ENCODE measurements at places on chromosomes 11 and 22.
A peak's percentile ranks its signal among the peaks of the same experiment; 100 is the strongest.

DNA sequence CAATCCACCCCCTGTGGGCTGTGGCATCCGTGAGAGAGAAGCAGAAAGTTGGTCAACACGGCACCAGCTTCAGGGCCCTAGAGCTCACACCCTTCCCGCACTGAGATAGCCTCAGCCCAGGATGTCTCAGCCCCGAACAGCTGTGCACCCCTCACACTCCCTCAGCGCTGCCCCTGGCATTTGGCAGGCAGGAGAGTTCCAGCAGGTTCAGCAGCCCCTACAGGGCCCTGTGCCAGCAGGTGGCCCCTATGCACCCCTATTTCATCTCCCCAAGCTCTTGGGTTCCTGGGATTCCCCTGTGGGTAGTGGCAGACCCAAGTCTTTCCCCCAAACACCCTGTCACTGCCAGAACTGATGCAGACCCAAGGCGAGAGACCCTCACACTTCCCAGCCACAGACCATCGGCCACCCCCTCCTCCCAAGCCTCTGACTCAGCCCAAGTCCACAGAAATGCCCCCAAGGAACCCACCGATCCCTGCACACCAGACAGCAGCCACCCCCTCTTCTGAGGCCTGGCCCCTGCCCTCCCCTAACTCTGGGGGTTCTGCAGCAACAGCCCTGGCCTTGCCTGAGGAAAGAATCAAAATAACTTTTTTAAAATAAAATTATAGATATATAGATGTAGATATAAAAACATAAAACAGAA lies 183.6 kb downstream of the IGLL1 start:
- DNase-seq, result no peak

- DNase-seq, result no peak
These were observed 4.9 kb downstream of the MSANTD4 start for GRCh38 chr11:106017093-106017492.

DNA sequence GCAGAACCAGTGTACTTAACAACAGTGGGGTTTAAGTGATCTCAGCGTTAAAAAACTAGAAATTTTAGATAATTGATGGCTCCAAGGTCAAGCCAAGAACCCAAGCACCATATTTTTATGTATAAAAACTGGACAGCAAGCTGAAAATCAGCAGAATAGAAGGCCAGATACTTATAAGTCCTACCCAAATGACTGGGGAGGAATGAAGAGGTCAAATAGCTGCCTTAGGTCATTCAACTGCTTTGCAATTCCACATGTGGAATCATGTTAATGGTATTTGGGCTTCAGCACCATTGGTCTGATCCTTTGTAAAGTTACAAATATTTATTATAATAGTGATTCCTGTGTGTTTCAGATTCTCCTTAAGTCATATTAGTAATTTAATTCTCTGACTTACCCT lies 108.4 kb downstream of the FAT3 start:
- DNase-seq, result no peak

DNA sequence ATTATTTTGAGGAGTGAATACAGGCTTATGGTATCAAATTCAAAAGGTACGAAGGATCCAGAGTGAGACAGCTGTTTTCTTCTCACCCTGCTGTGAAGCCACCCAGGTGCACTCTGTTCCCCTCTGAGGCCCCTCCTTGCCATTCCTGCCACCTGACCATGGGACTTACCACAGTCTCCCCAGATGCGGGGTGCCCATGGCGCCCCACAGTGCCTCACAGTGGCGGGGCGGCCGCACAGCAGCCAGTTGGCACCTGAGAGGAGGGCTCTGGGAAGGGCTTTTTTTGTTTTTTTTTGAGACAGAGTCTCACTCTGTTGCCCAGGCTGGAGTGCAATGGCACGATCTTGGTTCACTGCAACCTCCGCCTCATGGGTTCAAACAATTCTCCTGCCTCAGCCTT lies 151.7 kb downstream of the CEP164 start:
- no peak for DNase-seq

- no peak for DNase-seq
These were observed 4.8 kb upstream of the ELFN2 start for GRCh38 chr22:37431801-37432707.

DNA sequence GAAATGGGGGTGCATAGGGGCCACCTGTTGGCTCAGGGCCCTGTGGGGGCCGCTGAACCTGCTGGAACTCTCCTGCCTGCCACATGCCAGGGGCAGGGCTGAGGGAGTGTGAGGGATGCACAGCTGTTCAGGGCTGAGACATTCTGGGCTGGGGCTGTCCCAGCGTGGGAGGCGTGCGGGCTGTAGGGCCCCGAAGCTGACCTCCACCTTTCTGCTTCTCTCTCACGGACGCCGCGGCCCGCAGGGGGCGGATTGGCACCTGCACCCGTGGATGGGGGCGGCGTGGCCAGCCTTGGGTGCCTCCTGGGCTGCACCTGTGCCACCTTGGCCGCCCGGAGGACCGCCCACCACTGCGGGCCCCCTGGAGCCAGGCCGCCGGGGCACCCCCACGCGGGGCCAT lies 4.1 kb downstream of the CCDC188 start:
- no peak for DNase-seq

DNA sequence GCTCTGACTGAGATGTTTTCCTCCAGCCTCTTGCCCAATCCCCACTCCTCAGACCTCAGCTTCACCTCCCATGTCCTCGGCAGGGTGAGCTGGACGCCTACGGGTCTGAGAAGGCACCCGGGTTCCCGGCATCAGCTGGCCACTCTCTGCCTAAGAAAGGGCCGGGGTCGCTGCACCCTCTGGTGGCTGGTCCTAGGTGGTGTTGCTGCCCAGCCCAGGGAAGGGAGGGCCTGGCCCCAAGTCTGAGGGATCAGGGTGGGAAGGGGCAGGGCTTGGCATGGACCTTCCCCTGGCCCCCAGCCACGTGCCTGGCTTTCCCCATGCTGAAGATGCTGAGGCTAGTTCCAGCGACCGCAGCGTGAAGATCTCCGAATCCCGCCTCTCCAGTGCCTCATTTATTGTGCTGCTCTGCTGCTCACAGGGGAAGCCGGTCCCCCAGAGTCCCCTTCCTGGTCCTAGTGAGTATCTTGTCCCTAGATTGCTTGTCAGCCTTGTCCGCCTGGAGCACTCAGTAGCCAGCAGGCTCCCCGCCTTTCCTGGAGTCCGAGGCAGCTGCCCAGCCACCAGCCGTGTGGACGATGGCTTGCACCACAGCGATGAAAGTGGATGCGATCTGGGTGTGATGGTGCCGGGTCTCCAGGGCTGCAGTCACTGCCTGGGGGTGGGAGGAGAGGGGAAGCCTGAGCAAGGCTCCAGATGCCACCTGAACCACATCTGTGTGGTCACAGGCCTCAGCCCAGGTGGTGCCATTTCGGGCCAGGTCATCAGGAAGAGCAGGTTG lies 2.9 kb upstream of the GGT5 start:
- DNase-seq, result peak; percentile 53

GRCh38 chr22:35172442-35172841 lies 84.9 kb upstream of the HMGXB4 start:
- no peak for DNase-seq

GRCh38 chr22:35148866-35149548 lies 83.0 kb downstream of the ISX start:
- no peak for DNase-seq

DNA sequence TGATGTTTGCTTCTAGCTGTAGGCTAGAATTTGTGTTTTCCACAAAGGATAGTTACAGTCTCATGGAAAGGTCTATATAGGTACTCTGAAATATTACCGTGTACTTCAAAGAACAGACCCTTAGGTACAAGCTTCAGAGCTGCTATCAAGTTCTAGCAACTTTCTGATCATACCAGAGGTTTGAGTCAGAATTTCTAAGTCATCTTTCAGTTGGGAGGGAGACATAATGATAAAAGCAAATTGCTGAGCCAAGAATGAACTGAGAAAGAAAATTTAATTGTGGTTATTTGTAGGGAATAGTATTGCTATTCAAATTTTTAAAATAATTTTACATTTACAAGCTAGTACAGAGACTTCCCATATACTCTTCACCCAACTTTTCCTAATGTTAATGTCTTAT lies 19.9 kb upstream of the ME3 start:
- no peak for DNase-seq

GRCh38 chr11:122758974-122759373 lies 79.3 kb upstream of the CRTAM start:
- no peak for DNase-seq

GRCh38 chr11:83713708-83714107 lies 427.5 kb upstream of the CCDC90B start:
- DNase-seq, result no peak

- no peak for DNase-seq
These were observed 18.3 kb downstream of the AMOTL1 start for GRCh38 chr11:94786264-94787126.

DNA sequence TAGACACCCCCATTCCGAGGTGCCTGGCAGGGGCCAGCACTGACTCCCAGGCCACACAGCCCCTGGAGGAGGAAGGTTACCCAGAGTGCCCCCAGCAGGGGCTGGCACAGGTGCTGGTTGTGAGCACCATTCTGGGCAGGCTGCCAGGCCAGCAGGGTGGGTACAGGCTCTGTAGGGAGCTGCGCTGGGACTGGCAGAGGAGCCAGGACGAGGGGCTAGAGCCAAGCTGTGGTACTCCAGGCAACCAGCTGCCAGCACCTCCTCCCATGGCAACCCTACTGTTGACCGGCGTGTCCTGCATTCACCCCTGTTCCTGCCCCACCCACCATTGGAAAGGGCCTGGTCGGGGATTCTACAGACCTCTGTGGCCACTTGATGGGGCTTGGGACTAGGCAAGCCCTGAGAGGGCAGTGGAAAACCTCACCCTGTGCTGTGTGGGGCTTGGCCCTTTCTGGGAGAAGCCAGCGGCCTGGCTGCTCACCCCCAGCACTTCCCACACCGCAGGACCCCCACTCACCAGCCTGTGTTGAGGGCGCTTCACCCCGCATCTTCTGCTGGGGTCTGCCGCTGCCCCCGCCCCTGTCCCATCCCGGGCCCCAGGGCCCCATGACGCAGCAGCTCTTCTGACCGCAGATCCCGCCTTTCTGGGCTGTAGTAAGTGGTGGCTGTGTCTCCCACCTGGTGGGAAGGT lies 1.9 kb downstream of the CLDN5 start:
- no peak for DNase-seq

- DNase-seq, result no peak
These were observed 59.6 kb upstream of the PAX6 start for GRCh38 chr11:31870609-31871309.

DNA sequence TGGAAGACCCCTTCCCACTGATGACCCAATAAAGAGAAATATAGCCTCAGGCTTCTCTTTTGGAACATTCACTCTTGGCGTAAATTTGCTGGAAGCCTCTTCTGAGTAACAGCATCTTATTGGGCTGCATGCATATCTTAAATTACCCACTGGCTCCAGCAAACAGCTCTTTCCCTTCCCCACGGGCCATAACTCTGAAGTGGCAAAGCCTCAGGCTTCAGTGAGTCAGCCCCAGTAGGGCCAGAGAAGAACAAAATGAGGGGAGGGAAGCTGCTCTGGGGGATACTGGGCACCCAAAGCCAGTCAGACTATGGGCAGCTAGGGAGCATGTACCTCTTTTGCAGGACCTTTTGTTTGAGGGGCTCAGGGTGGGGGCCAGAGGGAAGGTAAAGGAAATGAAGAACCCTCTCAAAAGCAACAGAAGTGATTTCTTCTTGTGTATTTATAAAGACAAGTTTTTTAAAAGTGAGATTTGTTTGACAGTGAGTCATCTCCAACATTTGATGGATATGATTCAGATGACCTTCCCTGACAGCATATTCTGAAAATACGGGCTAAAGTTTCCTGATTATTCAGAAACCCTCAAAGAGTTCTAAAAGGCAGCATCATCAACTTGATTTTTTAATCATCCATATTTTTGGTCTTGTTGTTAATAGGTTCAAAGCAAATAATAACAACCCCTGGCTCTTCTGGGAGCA lies 203.4 kb downstream of the KIF18A start:
- no peak for DNase-seq

DNA sequence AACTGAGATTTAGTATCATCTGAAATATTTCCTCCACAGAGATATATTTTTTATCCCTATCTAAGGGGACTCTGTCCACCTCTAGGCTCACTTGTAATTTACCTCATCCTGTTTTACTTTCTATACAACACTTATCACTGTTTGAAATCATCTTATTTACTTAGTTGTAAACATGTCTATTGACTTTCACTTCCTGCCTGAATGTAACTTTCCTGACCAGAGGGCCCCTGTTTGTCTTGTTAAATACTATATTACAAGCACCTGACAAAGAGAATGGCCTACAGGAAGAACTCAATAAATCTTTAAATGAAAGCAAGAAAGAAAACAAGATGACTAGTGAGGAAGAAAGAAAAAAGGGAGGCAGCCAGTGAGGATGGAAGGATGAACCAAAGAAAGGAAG lies 1727.5 kb downstream of the LRRC4C start:
- DNase-seq, result no peak

GRCh38 chr11:79950172-79950571 lies 509.3 kb upstream of the TENM4 start:
- DNase-seq, result no peak

GRCh38 chr11:45391168-45391850 lies 105.2 kb upstream of the SYT13 start:
- DNase-seq, result no peak

DNA sequence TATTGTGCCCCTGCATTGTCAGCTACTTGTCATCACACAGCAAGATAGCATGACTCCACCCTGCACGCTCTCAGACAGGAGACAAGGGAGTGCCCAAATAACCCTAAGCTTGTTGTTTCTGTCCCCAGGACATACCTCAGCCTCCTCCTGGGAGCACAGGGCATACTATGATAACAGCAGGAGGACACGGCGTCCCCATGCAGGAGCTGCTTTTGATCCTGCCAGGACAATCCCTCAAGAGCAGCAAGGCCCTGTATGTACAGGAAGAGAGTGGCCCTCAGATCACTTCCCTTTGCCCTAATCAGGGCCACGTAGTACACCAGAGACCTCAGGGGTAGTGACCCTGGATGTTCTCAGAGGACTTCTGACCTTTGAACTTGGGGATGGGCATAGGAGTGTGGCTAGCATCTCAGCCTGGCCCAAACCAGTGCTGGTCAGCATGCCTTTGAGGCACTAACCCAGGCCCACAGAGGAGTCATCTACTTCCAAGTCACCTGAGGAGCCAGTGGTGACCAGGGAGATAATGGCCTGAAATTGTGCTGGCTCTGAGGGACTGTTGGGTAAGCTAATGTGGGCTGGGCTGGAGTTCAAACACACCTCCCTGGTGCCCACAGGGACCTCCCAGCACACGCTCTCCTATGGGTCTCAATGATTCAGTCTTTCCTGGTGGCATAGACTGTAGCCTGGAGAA lies 9.2 kb downstream of the APOA4 start:
- DNase-seq, result no peak

- DNase-seq, result peak; percentile 83
These were observed 10.7 kb upstream of the CTSF start for GRCh38 chr11:66579017-66579606.

- DNase-seq, result no peak
These were observed 4.5 kb upstream of the TP53I11 start for GRCh38 chr11:44955015-44955738.

GRCh38 chr11:111527279-111527678 lies 12.7 kb downstream of the HOATZ start:
- DNase-seq, result no peak

GRCh38 chr22:50444663-50445062 lies 30.2 kb downstream of the SBF1 start:
- no peak for DNase-seq

- no peak for DNase-seq
These were observed 877.3 kb downstream of the BRD1 start for GRCh38 chr22:48950151-48950915.

GRCh38 chr11:106463154-106463553 lies 385.7 kb downstream of the AASDHPPT start:
- no peak for DNase-seq

GRCh38 chr22:30413745-30414524 lies 11.6 kb upstream of the MTFP1 start:
- no peak for DNase-seq

Data from stimulated activated CD4-positive, alpha-beta T cell treated with anti-CD3 and anti-CD28 coated beads, Interleukin-4, amount 100 ng/mL, for 1 hour (primary cell).